ENCODE measurements at places on chromosomes 3 and 15. TPM values are rescaled to one million over a fixed set of nuclear protein-coding genes. Genes with fewer than 3 reads are reported as not detected.

- peak; percentile 87 for DNase-seq
Measured at GRCh38 chr3:143145906-143146305, 26.3 kb downstream of the CHST2 start.

- DNase-seq, result peak; percentile 89
Measured at GRCh38 chr15:101240358-101240757, 11.5 kb downstream of the CHSY1 start.

- no peak for DNase-seq
Measured at GRCh38 chr3:16426029-16426400, 87.5 kb downstream of the RFTN1 start.

- DNase-seq, result no peak
Measured at GRCh38 chr15:39667382-39668127, 86.7 kb downstream of the THBS1 start.

DNA sequence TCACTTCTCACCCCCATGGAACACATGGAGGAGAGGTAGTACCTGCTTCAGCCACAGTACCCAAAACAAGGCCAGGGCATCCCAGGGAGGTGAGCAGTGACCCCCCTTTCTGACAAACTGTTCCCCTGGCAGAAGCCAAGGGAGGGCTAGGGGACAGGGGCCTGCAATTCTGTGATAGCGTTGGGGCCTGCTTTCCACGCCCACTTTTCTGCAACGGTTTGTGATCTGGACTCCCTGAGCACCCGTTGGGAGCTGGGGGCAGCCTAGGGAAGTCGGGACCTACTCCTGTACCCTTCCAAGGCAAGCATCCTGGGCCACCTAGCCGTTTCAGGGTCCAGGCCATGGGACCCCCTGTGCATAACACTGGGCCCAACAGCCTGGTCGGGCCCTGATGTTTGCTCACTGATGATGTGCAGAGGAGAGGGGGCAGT is 996 bp upstream of the DNAJA4 start:
- DNase-seq, result no peak

GRCh38 chr3:97187771-97188170 is 373.4 kb downstream of the EPHA6 start:
- no peak for DNase-seq

DNA sequence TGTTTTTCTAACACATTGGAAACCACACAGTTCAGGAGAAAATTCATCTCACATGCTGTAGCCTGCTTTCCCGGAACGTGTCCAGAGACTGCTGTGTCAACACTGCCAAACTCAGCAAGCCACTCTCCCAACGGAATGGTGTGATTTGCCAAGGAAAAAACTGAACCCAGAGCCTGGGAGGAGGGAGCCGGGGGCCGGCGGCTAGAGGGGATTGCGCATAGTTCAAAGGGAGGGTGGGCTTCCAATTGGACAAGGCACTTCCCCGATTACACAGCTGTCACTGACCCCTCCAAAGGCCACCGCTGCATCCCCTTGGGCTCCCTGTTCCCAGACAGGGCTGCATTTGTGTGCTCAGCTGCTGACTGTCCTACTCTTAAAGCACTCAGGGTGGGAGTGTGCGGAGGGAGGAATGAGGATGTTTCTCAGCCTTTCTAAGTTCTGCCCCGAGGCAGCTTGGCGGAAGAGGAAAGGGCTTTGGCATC is 256.2 kb downstream of the ZNF621 start:
- no peak for DNase-seq

GRCh38 chr3:100254168-100254777 is 6.5 kb upstream of the TBC1D23 start:
- DNase-seq, result peak; percentile 77

- DNase-seq, result no peak
Measured at GRCh38 chr3:18238746-18239331, 186.3 kb downstream of the SATB1 start.

SLCO2A1 gene
- polyA plus RNA-seq, result 51.4 TPM

HRG gene
- polyA plus RNA-seq, result 0.10 TPM

SKIL gene
- polyA plus RNA-seq, result 58.7 TPM

ZDHHC23 gene
- polyA plus RNA-seq, result 5.2 TPM
